Vagina (tissue), 2 donors: ENCODE measurements at places on chromosomes 7 and 10.

DNA sequence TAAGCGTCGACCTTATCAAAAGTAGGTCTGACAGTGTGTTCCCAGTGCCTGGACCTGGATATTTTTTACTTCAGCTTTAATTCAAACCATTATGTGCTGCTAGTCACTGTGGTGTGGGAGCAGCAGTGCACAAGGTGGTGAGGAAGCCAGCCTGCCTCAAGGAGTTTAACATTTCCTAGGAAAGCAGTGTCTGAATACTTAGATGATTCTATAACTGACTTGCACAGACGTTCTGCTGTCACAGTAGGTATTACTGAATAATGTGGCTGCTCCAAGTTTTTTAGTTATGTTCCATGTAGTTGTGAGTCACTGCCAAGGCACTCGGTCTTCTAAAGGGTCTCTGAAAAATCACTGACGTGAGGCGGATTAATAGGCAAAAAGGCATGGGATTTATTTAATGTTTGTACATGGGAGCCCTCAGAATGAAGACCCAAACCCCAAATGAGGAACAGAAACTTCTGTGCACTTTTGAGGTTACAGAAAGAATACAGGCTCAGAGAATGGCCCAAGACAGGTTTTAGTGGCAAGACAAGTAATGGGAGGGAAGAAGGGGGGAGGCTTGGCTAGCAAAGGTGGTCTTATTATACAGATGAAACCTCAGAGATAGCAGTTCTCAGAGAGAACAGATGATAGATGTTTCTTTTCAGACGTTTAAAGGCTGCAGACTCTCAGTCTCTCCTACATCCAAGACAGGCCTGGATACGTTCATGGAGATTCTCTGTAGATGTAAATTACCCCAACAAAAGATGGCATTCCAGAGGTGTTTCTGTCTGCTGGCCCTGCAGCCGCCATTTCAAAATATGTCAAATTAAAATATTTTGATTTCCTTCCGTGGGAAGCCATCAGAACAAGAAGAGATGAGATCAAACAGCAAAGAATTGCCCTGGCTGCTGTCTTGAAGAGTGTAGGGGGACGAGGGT lies 209.3 kb downstream of the SDK1 start:
- H3K27ac ChIP-seq, result no peak overlapping the region
- H3K4me1 ChIP-seq, result no peaks in the 10 kb centered on the region
- H3K27me3 ChIP-seq, result no peaks in the 10 kb centered on the region
- no peaks in the 10 kb centered on the region for H3K36me3 ChIP-seq
- DNase-seq, result no peak
- H3K4me3 ChIP-seq, result no peak overlapping the region

- H3K27me3 ChIP-seq, result no peaks in the 10 kb centered on the region
- no peak overlapping the region for H3K4me3 ChIP-seq
- no peak overlapping the region for H3K27ac ChIP-seq
- H3K36me3 ChIP-seq, result no peaks in the 10 kb centered on the region
- no peak for DNase-seq
- H3K4me1 ChIP-seq, result no peaks in the 10 kb centered on the region
These were observed 69.0 kb downstream of the ZNF783 start for GRCh38 chr7:149330914-149331567.

DNA sequence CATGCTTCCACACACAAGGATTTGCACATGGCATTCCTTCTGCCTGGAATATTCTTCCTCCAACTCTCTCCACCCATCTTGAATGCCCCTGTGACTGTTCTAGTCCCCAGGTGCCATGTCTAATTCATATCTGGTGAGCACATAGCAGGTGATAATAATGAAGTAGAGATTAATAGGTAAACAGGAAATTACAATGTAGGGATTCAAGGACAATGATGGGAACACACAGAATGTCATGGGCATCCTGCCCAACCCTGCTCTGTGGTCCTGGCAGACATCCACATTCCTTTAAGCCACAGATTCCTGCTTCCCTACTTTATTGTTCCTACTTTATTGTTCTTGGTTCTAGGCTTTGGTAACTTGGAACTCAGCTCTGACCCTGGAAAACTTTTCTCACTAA lies 115.8 kb downstream of the THSD7A start:
- H3K4me1 ChIP-seq, result no peaks in the 10 kb centered on the region
- H3K27ac ChIP-seq, result no peak overlapping the region
- H3K4me3 ChIP-seq, result no peak overlapping the region
- H3K27me3 ChIP-seq, result no peaks in the 10 kb centered on the region
- DNase-seq, result no peak

- peak within 1 kb of the TSS; percentile 86 for H3K27ac ChIP-seq
- no peaks in the 10 kb centered on the region for H3K36me3 ChIP-seq
- no peaks in the 10 kb centered on the region for H3K27me3 ChIP-seq
- H3K4me1 ChIP-seq, result peaks cover 20% of the 10 kb centered on the region
- peak within 1 kb of the TSS; percentile 74 for H3K4me3 ChIP-seq
These were observed at the start of the genes CNPY4 and TAF6 for GRCh38 chr7:100119072-100119969. TSS of gene CNPY4 (plus strand) at chr7:100119634. CDS start at chr7:100119745, 111 bp downstream. TSS of gene TAF6 (minus strand) at chr7:100119358. CDS start at chr7:100114209, 5,149 bp downstream.

DNA sequence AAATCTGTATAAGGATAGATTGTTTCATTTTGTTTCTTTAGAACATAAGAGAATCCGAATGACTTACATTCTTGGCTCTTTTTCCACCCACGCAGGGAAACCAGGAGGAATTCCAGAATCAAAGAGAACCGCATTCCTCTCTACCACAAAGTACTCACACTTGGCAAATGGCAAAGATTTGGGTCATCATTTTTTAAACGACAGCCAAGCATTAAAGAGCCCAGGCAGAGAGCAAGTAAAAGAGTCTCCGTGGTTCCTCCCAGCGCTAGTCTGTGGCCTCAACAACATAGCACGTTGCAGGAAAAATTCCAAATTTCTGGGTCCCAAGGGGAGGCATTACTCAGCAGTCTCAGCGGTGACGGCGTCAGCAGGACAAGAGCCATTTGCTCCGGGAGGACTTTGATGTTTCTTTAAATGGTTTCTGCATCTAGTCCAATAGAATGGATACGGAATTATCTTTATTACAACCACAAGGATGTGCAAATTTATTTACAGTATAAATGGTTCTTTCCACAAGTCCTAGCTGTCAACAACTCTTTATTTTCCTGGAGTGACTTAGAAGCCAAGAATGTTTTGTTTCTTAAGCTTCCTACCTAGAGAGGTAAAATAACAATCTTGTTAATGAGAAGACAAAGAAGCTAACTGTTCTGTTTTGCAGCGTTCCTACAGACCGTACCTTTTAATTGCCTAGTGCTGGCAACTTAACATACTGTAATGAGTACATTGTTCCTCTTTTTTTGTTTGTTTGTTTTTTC lies 232.5 kb downstream of the SKIDA1 start:
- peak overlapping the region; percentile 53 for H3K27ac ChIP-seq
- no peaks in the 10 kb centered on the region for H3K27me3 ChIP-seq
- no peak for DNase-seq
- no peaks in the 10 kb centered on the region for H3K36me3 ChIP-seq
- H3K4me1 ChIP-seq, result peaks cover 31% of the 10 kb centered on the region
